Activated CD8-positive, alpha-beta T cell treated with anti-CD3 and anti-CD28 coated beads for 36 hours (primary cell): ENCODE measurements at places on chromosomes 11 and 22.
A peak's percentile ranks its signal among the peaks of the same experiment; 100 is the strongest.

- no peak for DNase-seq
Observed at GRCh38 chr11:34630544-34630943, 9.7 kb downstream of the EHF start.

DNA sequence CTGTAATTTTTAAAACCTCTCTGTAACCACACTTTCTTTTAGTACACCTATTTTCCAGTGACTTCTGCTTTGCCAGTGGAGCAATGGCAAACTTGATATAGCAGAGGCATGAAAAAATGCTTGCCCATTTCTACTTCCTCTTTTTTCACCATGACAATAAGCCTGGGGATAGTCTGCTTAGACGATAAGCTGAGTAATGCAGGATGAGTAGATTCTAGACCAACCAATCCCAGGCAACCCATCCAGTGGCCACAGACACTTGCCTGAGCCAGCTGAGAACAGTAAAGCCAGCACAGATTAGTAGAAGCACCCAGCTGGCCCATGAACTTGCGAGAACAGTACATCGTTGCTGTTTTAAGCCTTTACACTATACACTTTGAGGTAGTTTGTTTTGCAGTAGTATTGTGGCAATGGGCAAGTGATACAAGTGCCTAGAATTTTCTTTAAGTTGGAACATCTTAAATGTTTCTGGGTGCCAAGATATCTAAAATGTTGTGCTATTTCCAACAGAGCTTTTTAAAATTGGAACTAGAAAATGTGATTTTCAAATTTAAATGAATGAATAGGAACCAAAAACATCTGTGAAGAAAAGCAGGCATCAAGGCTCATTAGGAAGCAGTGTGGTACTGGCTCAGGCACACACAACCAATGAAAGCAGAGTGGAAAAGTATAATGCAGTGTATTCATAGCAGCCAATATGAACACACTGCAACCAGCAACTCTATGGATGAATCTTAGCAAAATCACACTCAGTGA lies 37.7 kb downstream of the DDI1 start:
- DNase-seq, result no peak

DNA sequence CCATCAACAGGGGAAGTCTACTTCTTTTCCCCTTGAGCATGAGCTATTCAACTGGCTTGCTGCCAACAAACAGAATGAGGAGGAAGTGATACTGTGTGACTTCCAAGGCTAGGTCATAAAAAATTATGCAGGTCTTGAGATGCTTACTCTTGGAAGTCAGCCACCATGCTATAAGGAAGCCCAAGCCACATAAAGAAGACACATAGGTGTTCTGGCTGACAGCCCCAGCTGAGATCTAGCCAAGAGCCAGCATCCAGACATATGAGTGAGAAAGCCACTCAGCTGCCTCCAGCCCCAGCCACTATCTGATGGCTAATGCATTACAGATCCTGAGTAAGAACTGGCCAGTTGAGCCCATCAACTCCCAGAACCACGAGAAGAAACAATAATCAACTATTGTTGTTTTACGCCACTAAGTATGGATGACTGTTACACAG lies 31.0 kb upstream of the PPP2R1B start:
- DNase-seq, result no peak

- peak; percentile 58 for DNase-seq
Observed at GRCh38 chr11:59918987-59919589, 19.1 kb upstream of the OOSP1 start.

GRCh38 chr11:130023204-130023603 lies 20.6 kb upstream of the PRDM10 start:
- DNase-seq, result no peak

GRCh38 chr11:36273110-36273509 lies 16.1 kb downstream of the COMMD9 start:
- no peak for DNase-seq

DNA sequence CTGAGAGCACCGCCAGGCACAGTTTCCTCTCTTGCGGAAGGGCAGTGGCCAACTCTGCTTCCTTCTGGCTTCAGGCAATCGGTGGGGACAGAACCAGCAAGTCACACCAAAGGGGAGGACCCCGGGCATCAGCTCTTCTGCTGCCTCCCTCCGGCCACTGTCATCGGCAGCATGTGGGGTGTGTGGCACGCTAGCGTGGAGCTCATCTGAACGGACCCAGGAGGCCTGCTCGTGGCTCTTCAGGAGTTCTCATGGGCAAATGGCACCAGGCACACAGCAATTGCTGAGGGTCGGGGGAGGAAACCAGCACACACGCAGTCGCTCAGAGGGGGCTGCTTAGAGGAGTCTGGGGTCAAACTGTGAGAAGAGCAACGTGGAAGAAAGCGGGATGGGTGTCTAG lies 26.9 kb downstream of the B3GAT1 start:
- no peak for DNase-seq

DNA sequence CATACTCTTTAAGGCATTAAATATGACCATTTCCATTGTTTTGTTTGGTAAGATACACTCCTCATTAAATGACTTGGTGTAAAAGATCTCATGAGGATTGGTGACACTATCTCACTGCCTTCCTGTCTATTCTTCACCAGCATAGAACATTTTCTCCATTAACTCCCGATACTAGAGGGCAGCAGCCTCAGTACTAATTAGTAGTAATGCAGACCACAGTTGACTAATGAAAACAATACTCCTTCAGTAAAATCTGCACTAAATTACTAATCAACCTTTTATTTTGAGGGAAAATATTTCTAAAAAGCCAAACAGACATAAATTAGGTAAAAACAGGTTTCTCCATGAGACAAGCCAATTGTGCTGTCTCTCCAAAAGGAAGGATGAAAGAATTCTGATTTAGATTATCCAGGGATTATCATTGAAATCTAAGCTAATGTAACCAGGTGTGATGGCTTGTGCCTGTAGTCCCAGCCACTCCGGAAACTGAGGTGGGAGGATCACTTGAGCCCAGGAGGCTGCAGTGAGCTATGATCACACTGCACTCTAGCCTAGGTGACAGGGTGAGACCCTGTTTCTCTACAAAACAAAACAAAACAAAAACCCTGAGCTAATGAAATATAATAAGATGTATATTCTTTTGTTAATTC lies 9.4 kb downstream of the PGM2L1 start:
- DNase-seq, result peak; percentile 87

DNA sequence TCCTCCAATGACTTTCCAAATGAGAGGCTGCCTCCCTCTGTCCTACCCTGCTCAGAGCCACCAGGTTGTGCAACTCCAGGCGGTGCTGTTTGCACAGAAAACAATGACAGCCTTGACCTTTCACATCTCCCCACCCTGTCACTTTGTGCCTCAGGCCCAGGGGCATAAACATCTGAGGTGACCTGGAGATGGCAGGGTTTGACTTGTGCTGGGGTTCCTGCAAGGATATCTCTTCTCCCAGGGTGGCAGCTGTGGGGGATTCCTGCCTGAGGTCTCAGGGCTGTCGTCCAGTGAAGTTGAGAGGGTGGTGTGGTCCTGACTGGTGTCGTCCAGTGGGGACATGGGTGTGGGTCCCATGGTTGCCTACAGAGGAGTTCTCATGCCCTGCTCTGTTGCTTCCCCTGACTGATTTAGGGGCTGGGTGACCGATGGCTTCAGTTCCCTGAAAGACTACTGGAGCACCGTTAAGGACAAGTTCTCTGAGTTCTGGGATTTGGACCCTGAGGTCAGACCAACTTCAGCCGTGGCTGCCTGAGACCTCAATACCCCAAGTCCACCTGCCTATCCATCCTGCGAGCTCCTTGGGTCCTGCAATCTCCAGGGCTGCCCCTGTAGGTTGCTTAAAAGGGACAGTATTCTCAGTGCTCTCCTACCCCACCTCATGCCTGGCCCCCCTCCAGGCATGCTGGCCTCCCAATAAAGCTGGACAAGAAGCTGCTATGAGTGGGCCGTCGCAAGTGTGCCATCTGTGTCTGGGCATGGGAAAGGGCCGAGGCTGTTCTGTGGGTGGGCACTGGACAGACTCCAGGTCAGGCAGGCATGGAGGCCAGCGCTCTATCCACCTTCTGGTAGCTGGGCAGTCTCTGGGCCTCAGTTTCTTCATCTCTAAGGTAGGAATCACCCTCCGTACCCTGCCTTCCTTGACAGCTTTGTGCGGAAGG lies 2.9 kb downstream of the APOC3 start:
- no peak for DNase-seq

GRCh38 chr22:19448076-19448607 lies 631 bp upstream of the C22orf39 start:
- DNase-seq, result peak; percentile 52

DNA sequence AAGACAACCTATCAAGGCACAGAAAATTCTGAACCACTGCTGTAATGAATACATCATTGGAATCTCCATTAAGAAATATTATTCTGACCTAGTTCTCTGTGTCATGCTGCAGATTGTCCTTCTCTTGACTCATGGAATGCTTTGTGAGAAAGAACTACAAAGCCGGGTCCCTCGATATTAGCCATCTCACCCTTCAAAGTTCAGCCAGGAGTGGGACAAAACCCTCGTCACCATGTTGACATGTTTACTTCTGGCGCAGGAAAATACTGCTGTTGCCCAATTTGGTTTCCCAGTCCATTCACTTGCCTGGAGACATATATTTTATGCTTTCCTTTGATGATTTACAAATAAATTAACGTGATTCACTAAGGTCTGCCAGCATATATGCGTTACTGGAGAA lies 10.9 kb upstream of the WT1 start:
- DNase-seq, result no peak

DNA sequence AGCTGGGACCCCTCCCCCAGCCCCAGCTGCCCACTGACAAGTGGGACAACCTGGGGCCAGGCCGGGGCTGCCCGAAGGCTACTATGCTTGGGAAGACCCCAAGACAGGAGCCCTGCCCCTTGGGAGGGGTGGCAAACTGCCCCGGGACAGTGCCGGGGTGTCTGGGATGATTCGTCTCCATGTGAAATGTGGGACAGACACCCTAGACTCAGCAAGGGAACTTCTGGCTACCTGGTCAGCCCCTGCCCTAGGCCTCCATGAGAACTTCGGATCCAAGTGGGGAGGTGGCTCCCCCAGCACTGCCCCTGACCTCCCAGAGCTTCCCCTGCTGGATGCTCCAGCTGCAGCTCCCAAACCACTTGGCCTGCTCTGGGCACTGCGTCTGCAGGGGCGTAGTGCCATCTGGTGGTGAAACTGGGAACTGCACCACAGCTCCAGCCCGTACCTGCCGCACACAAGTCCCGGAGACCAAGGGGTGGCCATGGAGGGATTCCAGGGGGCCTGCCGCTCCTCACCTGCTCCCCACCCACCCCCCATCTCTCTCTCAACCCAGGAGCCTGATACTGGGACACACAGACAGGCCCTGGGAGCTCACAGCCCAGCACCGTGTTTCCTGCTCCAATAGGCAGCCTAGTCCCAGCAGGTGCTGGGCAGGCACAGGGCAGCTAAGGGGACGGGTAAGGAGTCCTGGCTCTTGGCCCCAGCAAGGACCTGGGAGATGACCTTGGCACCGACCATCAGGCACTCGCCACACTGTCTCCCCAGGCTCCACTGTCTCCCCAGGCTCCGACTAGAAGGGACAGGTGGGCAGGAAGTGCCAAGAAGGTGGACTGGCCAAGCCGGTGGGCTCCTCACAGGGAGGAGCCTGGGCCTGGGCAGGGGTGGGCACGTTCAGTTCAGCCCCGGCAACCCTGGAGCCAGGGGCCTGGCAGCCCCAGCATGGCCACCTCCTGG lies 194.1 kb downstream of the IGLL1 start:
- DNase-seq, result peak; percentile 87

- DNase-seq, result no peak
Observed at GRCh38 chr11:71302534-71302909, 50.1 kb upstream of the SHANK2 start.

GRCh38 chr11:66904055-66904454 lies 47.2 kb downstream of the LRFN4 start:
- no peak for DNase-seq
